Stimulated activated CD4-positive, alpha-beta T cell treated with anti-CD3 and anti-CD28 coated beads, TNF-alpha, amount 100 ng/mL, for 48 hours (primary cell): ENCODE measurements at places on chromosomes 5 and 9.

DNA sequence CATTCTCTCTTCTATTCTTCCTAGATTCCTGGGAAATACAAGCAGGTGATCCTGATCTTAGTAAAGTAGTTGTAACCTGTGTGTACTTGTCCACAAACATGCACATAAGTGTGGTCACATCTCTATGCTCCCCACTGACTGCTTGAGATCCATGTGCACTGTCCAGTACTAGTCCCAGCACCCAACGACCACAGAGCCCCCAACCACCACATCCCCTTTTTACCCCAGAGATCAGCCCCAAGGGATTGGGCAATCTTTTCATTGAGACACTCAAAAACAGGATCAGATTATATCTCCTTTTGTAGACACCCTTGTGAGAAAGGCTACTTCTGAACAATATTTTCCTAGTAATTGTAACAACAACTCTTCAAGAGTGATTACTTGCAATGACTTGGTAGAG is 240.6 kb downstream of the ACTL7B start:
- no peak for DNase-seq

- no peak for DNase-seq
Observed at GRCh38 chr9:28808042-28808441, 1234.8 kb upstream of the C9orf72 start.

DNA sequence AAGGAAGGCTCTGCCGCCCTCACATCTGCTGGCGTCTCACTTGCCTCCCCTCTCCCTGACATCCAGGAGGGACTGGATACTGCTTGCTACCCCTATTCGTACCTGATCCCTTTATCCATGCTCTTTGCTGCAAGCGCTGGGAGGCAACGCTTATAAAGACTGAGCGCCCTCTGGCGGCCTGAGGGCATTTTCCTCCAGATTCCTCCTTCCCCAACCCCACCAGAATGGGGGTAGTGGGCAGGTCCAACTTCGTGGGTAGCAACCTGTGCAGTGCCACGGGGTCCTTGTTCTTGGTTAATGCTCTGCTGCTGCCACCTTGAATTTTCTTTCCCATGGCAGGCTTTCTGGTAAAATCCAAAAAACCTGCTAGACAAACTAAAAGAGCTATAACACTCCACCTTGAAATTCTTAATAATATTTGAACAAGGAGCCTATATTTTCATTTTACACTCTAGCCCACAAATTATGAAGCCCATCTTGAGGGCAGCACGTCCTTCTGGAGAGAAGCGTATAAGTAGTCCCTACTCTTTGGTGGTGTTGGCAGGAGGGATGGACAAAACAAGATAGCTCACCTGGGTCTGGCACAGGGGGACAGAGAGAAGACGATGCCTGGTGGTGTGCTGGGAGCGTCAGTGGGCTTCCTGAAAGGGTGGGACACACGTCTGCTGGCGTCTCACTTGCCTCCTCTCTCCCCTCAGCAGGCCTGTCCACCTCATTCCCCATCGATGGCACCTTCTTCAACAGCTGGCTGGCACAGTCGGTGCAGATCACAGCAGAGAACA is 52.5 kb downstream of the JADE2 start:
- peak; percentile 46 for DNase-seq

- no peak for DNase-seq
Observed at GRCh38 chr9:106403081-106403480, 459.9 kb upstream of the ZNF462 start.

DNA sequence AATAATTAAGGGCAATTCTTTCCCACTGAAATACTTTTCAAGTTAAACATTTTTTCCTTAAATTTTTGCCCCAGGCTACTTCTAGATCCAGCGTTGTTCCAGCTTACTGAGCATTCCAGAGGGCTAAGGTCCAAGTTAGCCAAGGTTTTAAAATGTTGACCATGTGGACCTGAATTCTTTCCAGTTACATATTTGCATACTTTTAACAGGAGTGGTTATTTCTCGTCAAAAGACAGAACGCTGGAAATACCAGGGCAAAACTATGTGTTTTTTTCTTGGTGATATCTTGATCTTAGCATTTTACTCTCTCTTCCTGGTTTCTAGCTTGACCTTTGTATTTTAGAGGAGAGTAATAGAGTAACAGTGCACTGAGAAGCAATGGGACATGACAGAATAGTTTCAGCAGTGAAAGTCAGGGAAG is 32.8 kb downstream of the TMC1 start:
- no peak for DNase-seq

- no peak for DNase-seq
Observed at GRCh38 chr9:101098392-101098791, 69.9 kb downstream of the PLPPR1 start.

GRCh38 chr9:81893929-81894328 is 34.3 kb upstream of the SPATA31D4 start:
- no peak for DNase-seq

DNA sequence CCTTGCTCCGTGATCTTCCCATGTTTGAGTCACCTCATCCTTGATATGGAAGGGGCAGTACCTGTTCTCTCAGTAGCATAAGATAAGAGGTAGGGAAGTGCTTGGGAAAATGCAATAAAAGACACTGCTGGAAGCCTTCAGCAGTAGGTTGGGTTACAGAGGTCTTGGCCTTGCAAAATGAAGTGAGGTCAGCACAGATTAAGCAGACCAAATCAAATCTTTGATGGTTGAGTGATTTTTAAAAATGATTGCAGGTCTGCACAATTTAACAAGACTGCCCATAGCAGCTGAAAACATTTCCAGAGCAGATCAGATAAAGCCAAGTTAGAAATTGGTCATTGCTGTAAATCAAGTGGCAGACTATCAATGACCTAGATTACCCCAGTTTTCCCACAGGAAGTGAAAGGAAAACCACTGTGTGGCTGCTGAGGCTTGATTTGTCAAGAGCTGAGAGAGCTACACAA is 32.9 kb downstream of the PALM2AKAP2 start:
- DNase-seq, result no peak

DNA sequence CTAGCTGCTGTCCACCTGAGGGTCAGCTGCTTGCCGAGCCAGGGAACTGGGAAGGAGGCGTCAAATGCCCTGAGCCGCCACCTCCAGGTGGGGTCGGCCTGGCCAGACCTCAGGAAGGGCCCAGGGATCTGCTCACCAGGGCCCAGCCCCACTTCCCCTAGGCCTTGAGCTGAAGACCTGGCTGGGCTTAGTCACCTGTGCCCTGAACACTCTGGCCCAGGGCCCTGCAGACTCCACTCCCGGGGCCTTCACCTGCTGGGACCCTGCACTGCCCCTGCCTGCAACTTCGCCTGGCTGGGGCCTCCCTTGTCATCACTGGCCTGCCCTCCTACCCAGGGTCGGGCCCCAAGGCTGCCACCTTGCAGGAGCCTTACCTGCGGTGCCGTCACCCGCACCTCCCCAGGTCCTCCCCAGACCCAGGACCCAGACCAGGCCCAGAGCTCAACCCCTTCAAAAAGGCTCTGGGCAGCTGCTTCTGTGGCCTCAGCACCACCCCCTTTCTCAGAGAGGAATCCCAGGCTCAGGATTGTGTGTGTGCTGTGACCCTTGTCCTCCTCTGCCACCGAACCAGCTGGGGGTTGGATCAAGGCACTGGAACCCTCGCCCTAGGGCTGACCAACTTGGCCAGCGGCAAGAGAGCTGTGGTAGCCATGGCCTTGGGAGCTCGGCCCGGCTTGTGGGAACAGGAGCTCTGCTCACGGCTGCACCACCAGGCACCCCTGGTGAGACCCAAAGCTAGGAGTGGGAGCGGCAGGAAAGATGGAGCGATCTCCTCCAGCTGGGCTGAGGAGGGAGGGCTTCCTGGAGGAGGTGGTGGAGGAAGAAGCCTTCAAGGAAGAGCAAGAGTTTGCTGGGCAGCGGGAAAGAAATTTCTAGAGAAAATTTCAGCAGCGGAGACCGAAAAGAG is 1.2 kb upstream of the NELFB start:
- no peak for DNase-seq

DNA sequence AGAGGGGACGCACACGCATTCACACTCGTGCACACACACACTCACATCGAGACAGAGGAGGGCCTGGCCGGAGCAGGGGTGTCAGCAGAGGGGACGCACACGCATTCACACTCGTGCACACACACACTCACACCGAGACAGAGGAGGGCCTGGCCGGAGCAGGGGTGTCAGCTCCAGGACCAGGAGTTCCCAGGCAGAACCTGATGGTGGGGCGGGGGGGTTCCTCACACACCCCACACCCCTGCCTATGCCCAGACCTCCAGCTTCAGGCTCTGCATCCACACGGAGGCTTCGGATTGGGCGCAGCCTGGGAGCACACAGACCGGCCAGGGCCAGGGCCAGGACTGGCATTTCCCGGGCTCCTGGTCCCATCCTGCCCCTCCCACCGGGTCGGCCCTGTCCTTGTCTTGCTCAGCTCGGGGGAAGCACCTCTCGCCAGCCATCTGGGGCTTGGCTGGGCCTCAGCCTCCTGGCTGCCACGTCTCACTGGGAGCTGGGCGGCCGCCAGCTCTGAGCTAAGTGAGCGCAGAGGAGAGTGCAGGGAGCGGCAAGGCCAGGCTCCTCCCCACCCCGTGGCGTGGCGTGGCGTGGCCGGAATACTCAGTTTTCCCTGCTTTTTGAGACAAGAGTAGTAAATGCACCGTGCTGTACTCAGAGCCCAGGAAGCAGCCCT is 31.3 kb downstream of the ADAMTS2 start:
- DNase-seq, result no peak

DNA sequence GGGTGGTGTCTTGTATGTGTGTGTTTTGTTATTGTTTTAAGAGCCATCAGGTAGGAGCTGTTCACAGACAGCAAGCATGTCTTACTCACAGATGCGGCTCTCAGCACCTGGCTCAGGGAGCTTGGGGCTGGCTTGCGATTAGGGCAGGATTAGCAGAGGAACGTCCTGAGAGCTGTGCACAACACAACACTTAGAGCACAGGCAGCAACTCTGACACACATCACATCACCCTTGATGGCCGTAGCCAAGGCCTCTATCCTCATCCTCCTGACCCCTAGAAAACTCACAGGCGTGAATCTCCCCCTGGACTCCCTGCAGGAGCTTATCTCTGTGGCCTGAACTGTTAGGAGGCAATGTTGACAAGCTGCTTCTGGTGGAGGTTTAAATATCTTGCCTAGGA is 7.1 kb upstream of the IL17B start:
- DNase-seq, result no peak

- peak; percentile 26 for DNase-seq
Observed at GRCh38 chr9:35696520-35697215, 6.9 kb upstream of the TPM2 start.

DNA sequence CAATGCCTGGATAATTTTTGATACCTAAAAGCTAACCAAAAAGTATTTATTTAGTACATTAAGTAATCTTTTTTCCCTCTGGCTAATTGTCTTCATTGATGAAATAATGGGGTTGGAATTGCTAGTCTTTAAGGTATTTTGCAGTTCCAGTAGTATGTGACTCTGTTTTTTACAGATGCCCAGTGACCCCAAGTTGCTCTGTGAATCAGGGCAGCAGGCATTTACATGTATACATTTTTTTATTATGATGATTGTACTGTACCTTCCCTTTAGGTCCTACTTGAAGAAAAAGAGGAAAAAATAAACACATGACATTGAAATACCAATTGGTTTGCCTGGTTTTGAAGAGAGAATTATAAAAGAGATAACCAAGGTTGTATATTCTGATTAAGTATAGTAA is 385.5 kb downstream of the ADGRV1 start:
- DNase-seq, result no peak

GRCh38 chr5:55836191-55836590 is 15.0 kb upstream of the IL31RA start:
- DNase-seq, result no peak

GRCh38 chr5:149488645-149489306 is 62.5 kb downstream of the CSNK1A1 start:
- DNase-seq, result no peak

DNA sequence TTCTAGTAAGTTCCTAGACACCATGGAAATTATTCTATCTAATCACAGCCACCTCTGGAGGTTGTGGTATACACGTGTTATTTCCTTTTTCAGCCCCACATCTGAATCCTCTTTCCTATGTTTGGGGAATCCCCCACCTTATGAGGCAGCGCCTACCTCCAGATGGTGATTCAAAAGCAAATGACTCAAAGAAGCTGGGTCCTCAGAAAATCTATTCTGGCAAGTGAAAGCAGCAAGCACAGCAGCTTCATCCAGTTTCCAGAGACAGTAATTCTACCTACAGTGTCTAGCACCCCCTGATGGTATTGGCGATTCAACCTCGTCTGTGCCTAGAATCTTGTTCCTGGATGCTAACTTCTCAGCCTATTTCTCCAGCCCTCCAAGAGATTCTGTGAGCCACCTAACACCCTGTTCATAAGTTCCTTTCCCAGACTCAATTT is 43.0 kb downstream of the STRBP start:
- peak; percentile 34 for DNase-seq

DNA sequence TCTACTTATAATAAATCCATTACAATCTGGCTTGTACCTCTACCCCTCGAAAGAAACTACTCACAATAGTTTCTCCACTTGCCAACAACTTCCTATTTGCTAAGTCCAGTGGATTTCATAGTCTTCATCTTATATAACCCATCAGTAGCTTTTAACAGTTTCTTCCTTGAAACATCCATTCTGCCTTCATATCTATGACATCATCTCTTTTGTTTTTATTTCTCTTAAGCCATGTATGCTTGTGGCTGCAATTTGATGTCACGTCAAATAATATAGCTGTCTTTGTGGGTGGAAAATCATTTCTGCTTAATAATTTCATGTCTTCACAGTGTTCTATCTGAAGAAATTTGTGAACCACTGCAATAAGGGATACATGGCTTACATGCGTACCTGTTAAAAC is 77.5 kb upstream of the GRHPR start:
- no peak for DNase-seq

GRCh38 chr5:138334867-138335447 is 3.1 kb upstream of the FAM53C start:
- DNase-seq, result no peak

GRCh38 chr5:168916266-168916665 is 337.1 kb upstream of the PANK3 start:
- DNase-seq, result no peak

DNA sequence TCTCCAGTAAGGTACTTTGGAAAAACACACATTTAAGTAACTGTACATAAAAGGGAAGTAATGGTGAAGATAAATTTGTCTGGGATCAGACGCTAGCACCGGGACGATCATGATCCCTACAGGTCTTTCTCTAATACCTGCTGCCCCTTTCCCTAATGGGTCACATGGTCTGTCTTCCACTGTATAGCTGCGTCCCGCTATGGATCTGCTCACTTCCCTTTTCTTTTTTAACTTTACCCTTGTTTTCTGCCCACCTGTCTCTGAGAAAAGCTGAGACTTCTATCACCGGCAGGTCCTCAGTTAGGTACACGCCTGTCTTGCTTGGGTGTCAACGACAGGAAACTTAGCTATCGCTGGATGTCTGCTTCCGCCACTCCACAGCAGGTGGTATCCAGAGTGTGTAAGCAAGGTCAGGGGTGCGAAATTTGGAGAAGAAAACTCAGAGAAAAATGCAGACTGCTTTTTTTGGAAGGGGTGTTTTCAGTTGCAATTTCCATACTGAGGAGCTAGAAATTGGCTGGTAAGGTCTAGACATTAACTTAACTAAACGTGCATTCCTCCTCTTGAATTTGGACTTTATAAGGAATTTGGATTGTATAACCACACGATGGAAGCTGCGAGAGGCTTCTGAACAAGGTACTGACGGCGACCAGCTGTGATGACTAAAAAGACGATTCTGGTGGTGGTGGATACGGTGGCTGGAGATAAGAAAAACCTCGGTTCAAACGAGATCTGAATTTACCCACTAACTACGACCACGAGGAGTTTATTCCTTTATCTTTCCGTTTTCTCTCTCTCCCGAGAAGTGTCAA is 1.1 kb upstream of the ICE1 start:
- no peak for DNase-seq
